ENCODE measurements at places on chromosomes 7 and 10.

DNA sequence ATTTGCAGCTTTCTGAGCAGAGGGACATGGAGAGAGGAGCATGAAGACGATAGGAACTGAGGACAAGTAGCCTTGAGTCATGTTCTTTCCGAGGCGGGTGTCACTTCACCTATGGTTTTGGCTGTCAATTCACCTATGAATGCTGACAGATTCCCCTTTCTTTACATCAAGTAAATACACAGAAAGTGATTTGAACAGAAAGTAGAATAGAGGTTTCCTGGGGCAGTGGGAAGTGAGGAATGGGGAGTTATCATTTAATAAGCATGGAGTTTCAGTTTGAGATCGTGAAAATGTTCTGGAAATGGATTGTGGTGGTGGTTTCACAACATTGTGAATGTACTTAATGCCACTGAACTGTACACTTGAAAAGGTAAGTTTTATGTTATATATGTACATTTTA lies 138.4 kb upstream of the MDFIC start:
- no peak for DNase-seq

- DNase-seq, result no peak
Measured at GRCh38 chr10:115985786-115986185, 287.2 kb downstream of the GFRA1 start.

DNA sequence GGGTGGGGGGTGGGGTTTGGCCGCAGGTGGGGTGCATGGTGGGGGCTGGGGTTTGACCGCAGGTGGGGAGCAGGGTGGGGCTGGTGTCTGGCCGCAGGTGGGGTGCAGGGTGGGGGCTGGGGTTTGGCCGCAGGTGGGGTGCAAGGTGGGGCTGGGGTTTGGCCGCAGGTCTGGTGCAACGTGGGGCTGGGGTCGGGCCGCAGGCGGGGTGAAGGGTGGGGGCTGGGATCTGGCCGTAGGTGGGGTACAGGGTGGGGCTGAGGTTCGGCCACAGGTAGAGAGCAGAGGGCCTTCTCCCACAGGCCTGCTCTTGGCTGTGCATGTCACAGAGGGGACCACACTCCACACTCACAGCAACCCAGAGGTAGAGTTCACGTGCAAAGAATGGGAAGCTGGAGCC lies 586.6 kb downstream of the PTPRN2 start:
- no peak for DNase-seq

- DNase-seq, result no peak
Measured at GRCh38 chr10:102433619-102434046, 1.3 kb upstream of the CUEDC2 start.

DNA sequence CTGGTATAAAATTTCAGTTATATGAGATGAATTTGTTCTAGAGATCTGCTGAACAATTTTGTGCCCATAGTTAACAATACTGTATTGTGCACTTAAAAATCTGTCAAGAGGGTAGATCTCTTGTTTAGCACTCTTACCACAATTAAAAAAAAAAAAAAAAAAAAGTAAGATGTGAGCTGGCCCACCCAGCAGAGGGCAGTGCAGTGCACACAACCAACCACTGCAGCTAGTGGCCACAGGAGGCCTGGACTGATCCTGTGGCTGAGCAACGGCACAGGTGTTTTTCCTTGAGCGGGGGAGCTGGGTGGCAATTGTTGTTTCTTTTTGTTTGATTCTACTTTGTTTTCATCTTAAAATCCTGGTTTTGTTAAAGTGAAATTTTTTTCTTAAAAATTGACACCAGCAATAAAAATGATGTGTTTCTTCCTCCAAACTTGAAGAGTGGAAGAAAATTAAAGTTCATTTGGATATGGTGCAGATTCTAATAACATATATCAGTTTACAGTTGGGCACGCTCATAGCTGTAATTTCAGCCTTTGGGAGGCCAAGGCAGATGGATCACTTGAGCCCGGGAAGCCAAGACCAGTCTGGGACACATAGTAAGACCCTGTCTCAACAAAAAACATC lies 171.1 kb upstream of the TBX20 start:
- DNase-seq, result peak; percentile 25

DNA sequence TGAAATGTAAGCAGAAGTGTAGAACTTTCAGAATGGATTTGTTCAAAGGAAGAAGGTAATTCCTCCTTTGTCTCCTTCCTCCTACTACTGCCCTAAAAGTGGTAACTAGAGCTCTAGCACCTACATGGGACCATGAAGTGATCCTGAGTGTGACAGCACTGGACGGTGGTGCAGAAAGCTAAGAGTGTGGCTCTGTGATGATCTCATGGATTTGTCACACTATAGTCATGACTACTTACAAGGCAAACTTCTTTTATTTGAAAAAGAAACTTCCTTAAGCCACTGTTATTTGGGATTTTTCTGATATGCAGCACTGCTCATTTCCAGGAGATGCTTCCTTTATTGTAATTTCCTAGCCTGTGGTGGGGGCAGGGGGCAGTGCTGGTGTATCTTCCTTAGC lies 5.8 kb upstream of the FHIP2A start:
- DNase-seq, result no peak

DNA sequence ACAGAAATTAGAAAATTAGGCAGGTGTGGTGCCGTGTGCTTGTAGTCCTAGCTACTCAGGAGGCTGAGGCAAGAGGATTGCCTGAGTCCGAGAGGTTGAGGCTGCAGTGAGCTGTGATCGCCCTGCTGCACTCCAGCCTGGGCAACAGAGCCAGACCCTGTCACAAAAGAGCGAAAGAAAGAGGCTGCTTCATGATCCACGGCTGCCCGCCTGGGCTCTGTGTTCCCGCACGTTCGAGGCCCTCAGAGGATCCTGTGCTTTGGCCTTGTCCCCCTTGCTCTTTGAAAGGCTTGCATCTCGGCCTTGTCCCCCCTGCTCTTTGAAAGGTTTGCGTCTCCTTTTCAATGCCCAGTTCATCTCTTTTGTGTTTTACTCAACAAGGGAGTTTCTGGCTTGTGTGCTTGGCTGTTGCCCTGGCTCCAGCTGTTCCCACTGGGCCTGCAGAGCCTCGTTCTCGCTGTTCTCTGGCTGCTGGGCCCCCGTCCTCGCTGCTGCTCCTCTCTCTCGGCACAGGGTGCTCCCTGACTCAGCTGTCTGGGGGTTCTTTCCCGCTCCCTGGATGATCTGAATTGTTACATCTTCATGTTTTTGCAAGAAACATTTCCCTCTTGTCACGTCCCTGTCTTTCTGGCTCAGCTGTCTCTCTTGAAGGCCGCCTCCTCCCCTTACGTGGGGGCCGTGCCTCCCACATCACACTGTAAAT lies 45.1 kb upstream of the INPP5A start:
- DNase-seq, result no peak

GRCh38 chr7:69698109-69698825 lies 100.0 kb downstream of the AUTS2 start:
- no peak for DNase-seq

DNA sequence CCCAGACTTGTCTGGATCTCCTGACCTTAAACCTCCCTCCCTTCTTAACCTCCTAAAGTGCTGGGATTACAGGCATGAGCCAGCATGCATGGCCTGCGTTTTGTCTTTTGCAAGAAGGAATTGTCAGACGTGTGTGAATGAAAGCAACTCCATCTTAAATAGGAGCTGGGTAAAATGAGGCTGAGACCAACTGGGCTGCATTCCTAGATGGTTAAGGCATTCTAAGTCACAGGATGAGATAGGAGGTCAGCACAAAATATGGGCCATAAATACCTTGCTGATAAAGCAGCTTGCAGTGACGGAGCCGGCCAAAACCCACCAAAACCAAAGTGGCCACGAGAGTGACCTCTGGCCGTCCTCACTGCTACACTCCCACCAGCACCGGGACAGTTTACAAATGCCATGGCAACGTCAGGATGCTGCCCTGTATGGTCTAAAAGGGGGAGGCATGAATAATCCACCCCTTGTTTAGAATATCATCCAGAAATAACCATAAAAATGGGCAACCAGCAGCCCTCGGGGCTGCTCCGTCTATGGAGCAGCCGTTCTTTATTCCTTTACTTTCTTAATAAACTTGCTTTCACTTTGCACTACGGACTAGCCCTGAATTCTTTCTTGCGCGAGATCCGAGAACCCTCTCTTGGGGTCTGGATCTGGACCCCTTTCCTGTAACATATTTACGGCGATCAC lies 41.2 kb upstream of the SDK1 start:
- no peak for DNase-seq

GRCh38 chr10:82817676-82818422 lies 942.9 kb downstream of the NRG3 start:
- no peak for DNase-seq

DNA sequence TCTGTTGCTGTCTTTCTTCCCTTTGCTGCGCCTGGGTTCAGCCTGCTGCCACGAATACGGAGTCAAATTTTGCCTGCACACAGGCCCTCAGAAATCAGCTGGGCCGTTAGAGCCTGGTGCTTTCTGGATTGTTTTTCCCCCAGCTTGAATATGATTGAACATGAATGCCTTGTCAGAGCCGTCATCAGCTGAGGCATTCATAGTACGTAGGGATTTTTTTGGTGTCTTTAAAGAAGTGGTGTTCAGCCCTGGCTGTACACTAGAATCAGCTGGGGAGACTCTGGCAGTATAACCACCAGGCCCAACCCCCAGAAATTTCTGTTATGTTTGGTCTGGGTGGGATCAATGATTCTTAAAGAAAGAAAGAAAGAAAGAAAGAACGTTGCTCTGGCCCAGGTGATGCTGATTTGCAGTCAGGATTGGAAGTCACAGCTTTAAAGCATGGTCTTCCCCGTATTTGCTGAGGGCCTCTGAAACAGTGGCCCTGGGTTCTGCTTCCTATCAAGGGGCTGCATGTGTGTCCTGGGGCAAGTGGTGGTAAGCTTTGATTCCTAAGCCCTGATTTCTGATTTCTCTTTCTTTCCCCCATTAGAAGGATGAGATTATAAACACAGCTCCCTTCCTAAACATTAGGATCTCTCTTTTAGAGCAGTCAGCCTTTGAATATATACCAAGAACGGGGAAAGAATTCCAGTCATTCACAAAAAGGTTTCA lies 24.7 kb downstream of the NUB1 start:
- no peak for DNase-seq

DNA sequence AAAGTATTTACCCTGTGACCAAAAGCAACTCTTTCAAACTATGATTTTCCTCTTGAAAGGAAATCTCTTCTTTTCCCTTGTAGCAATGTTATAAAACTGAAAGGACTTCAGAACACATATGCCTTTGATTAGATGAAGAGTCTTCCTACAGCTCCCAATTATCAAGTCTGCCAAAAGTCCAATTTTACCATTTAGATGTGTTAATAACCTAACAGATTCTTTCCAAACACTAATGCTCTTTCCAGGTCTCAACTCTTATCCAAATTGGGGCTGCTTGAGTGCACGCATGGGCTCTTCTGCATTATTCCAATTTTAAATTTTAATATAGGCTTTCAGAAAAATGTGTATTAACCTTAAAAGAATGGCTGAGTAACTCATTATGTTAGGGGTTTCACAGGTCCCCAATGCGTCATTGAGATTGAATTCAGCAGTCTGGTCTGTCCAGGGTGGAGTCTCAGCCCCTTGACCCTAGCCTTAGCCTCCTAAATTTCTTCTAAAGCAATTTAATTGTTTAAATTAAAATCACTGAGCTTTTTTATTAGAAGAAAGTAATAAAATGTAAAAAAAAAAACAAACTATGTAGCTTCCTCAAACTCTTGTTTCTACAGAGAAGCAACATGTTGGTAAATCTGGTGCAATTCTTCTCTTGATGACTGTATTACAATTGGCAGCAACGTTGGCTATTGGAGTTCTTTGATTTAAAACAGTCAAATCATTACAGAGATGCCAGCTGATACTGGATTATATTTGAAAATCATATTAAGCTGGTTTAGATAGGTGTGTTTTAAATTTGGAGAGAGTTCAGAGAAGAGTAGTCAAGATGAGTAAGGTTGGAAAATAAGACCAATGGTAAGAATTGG lies 170.4 kb downstream of the DKK1 start:
- DNase-seq, result no peak

GRCh38 chr10:61169294-61169693 lies 225.3 kb upstream of the RHOBTB1 start:
- DNase-seq, result no peak

DNA sequence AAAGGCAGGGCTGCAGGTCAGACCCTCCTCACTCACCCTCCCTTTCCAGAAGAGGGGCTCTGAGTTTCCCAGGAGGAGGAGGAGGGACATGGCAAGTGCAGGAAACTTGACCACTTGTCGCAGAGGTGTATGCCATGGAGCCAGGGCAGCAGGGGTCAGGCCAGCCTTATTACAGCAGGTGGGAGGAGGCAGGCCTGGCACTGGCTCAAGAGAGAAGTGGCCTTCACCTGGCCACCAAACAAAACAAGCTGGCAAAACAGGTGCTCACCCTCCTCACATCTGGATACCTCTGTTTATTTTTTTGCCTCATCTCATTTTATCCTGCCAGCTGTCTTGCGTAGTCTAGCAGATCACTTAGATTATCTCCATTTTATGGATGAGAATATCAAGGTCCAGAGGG lies 12.5 kb downstream of the COL13A1 start:
- no peak for DNase-seq

DNA sequence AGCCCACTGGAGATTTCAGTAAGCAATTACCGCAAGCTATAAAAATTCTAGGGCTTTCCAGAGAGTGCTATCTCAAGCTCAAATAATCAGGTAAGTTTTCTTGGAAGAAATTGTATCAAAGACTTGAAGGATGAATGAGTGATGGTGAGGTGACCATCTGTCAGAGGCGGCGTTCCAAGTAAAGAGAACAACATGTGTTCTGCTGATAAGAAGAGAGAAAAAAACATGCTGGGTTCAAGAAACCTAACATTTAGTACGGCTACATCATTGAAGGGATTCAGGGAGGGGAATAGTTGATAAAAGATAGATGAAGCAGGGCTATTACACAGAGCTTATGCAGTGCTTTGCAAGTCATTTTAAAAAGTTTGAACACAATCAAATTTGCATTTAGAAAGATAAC lies 100.7 kb downstream of the GNAI1 start:
- DNase-seq, result no peak

- no peak for DNase-seq
Measured at GRCh38 chr7:111408724-111409123, 153.6 kb downstream of the IMMP2L start.

- no peak for DNase-seq
Measured at GRCh38 chr10:52514481-52514880, 200.4 kb downstream of the DKK1 start.

DNA sequence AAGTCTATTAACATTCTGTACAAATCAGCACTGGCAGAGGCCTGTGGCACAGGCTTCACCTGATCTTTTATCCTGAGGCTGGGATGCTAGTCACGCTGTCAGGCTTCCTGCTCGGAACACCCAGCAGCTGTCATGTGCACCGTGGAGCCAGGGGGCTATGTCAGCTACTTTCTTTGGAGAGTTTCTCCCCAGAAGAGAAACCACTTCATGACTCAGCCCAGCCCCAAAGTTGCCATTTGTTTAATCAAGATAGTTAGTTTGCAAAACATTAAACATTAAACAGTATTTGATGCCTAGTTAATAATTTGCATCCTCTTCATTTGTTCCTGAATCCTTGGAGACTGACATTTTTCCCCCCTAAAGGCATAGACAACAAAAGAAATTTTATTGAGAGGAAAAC lies at the start of gene HABP2:
Gene HABP2, plus strand, starts transcription at position 353 of the 400 bp plus-strand sequence. CDS start 69 bp downstream, outside the sequence.
- DNase-seq, result no peak

Data from activated T-cell treated with anti-CD3 and anti-CD28 coated beads for 4 hours (primary cell).